ENCODE measurements at places on chromosomes 3 and 15. TPM values are rescaled to one million over a fixed set of nuclear protein-coding genes. Genes with fewer than 3 reads are reported as not detected.

DNA sequence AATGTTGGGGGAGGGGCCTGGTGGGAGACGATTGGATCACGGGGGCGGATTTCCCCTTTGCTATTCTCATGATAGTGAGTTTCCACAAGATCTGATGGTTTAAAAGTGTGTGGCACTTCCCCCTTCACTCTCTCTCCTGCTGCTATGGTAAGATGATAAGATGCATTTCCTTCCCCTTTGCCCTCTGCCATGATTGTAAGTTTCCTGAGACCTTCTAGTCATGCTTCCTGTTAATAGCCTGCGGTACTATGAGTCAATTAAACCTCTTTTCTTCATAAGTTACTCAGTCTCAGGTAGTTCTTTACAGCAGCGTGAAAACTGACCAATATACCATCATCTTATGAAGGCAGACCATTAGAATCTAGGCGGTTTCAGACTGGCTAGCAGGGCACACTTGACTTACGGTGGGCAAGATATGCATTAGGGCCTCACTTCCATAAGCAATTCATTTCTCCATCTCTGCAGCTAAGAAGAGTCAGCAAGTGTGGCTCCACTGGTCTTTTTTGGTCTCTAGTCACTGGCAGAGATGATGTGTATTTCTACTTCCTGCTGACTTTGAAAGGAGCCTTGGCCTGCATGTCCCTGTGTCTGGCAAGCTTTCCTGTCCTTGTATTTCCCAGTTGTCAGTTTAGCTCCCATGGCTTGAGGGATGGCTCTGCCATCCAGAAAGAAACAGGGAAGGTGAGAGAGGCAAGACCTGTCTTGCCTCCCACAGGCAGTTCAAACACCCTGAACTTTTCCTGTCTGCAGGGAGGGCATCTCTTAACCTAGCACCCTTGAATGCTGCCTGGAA is 109.0 kb upstream of the ADAMTS9 start:
- no peak for DNase-seq

DNA sequence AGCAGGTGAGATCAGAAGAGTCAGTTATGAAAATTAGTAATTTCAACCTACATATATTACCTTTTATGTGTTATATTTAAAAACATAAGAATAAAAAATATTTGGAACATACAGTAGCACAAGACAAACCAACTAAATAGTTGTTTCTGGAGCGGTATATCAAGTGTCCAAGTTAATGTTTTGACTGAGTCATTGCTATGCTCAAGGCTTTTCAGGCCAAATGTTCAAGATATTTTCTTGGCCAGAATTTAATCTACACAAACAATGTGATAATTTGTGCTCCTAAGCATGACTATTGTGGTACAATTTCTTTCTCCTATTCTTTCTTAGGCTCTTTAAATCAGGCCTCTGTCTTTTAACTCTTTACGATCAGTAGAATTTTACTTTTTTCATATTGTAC is 412.4 kb downstream of the RAP2B start:
- DNase-seq, result no peak

The UNC13C gene
- total RNA-seq, result 0.07 TPM

GRCh38 chr15:39589815-39590644 is 9.2 kb downstream of the THBS1 start:
- DNase-seq, result no peak

- no peak for DNase-seq
These were observed 27.3 kb downstream of the BCL2L10 start for GRCh38 chr15:52085299-52085698.

DNA sequence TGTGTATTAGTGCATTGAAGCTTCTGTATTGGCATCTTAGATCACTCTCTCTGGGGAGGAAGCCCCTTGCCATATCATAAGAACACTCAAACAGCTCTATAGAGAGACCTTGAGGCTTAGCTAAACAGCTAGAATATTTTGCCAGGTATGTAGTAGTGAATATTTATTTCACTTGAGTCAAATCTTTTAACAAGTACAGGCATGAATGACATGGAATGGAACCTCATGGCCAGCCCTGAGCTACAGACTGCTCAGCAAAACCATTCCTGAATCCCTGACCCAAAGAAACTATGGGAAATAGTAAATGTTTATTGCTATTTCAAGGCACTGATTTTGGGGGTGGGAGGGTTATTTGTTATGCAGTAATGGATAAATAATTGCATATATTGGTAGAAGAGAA is 604.8 kb downstream of the MECOM start:
- no peak for DNase-seq

The WDR76 gene
- 16.0 TPM for total RNA-seq

DNA sequence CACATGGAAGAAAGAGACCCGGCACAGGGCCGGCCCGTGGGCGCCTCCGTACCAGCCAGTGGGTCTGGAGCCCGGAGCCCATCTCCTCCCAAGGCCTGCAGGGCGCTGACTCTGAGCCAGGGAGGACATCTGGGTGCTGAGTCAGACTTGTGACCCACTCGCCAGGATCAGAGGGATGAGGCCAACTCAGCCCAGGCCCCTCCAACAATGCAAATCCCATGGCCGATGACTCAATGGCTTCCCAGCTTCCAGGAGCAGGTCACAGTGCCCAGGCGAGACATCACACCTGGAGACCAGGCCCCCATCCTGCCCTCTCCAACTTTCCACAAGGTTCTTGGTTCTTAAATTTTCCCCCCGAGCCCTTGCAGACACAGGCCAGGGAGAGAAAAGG is 95.1 kb downstream of the LRIG1 start:
- no peak for DNase-seq

The FAM240A gene
- 0.14 TPM for total RNA-seq
